ENCODE measurements at places on chromosomes 1 and 21.

DNA sequence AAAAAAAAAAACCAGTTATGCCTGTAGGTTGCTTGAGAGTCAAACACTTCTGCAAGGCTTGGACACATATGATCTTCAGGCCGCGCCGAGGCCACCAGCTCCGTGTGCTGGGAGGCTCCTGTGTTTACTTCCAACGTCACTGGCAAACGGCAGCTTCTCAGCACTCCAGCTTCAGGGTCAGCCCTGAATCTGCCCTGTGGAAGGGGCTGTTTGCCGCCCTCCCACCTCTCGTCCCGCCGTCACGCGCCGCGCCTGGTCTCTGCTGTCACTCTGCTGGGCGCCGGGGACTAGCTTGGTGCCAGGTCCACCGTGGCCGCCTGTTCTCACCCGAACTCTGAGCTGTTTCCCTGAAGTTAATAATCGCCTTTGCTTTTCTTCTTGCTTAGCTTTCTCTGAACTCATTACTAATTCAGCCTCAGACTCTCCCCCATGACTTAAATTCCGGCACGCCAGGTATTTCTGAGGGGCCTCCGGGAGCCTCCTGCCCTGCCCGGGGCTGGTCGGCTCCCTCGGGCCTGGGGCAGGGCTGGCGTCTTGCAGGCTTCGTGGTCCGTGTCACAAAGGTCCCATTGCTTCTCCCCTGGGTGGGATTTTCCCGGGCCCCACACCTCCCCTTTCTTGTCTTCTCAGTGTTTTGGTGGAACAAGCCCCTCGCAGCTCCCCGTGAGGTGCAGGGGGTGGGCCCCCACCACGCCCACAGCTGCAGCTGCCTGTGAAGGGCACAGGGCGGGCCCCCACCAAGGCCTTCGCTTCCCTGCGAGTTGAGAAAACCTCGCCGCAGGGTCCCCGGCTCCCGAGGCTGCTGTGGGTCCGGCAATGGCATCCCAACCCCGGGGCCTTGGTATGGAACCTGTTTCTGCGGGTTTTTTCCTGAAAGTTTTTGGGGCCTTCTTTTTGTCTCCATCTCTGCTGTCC, 14.6 kb upstream of the C1orf159 start:
- no peak for DNase-seq

- no peak for DNase-seq
Observed at GRCh38 chr1:212589446-212589845, 19.1 kb upstream of the ATF3 start.

- no peak for DNase-seq
Observed at GRCh38 chr1:183577897-183578465, 12.3 kb downstream of the NCF2 start.

DNA sequence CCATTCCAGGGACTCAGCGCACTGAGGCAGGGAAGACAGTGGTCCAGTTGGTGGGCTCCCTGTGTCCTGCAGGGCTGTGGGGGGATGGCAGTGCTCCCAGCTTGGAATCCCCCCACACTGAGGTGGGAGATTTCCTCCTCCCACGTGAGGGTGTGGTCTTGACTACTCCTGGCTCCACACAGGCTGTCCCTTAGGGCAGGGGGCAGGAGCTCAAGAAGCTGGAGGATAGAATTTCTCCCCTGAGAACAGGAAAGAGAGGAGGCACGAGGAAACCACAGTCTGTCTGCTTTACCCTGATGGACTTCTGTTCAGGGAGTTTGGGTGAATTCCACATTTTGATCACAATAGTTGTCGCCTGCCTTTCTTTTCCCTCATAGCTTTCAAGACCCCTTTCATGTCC, 62.1 kb downstream of the CACNA1E start:
- no peak for DNase-seq

GRCh38 chr1:56065729-56066128, 513.6 kb downstream of the PLPP3 start:
- DNase-seq = no peak

DNA sequence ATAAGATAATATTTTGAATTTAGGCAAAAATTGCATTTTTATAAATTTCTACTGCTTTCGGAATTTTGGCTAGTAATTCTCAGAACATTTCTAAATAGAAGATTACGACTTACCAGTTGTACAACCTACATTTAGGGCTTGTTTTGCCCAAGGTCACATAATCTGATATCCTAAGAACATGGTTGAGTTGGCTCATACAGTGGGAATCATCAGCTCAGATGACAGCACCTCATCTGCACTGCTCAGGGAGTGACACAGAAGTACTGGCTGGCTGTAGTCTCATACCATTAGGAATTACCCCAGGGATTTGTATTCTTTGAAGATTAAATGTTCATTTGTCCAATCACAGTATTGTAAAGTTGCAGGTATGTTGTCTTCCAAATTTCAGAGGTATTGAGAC, 217.6 kb downstream of the ADGRL2 start:
- no peak for DNase-seq

DNA sequence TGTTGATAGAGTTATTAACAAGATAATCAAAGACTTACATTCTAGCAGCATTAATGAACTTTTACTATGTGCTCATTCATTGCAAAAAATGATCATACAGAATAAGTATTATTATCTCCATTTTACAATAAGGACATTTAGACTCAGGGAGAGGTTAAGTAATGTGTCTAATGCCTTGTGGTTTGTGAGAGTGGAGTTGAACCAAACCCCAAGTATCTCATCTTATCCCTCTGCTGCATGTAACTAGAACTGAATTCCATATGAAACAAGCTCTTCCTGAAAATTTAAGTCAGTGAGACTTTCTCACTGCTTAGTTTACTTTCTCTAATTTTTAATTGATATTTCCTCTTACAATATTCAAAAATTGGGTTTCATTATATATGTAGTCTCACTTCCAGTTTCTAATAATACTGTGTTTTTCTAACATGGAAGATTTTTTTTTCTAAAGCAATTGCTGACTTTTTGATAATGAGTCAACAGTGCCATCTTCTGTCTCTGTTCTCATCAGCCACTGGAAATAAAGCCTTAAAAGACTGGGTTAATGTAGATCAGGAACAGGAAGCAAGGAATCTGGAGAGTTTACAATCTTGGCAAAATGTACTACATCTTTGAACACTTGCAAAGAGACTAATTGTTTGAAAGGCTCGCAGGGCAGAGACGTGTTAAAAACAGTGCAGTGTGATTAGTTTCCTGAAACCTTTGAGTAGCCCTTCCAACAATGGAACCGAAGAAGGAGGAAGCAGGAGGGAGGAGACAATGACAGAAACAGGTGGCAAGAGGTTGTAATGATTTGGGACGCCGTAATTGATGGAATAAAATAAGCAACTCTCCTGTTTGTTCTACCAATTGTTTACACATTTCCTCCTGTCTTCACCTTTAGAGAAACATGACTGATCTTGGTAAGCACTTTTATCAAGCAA, 567.6 kb downstream of the MRPL39 start:
- DNase-seq = no peak

- no peak for DNase-seq
Observed at GRCh38 chr21:38897532-38898421, 92.0 kb downstream of the ETS2 start.

DNA sequence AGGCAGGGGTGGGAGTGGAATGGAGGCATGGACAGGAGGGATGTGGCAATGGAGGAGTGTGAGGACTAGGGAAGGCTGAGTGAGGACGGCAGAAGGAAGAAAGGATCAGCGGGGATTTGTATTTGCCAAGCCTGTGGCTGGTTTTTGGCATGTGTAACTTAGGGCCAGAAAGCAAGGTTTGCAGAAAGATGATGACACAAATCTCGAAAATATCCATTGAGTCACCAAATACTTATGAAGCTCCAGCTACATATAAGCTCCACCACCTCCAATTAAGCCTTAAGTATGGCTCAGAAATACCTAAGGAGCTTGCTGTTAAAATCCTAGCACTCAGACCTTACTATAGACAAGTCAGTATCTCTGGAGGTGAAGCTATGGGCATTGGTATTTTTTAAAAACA, 90.1 kb downstream of the OMA1 start:
- no peak for DNase-seq

DNA sequence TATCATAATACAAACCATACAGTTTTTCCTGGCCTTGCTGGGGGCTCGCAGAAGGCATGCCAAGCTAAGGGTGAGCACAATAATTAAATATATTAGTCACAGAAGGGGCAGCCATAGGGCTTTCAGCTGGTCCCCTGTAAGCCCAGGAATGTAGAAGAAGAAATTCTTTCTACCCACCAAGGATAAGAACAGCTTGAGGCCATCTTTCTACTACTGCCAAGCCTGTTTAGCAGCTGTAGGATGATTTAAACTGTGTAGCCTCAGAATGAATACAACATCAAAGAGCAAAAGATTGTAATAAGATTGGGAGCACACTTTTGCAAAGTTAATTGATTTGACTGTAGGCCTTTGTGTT, 171.5 kb downstream of the LRRC7 start:
- DNase-seq = no peak

GRCh38 chr1:150543500-150544143, 5.6 kb upstream of the ADAMTSL4 start:
- no peak for DNase-seq

GRCh38 chr1:194052514-194053338, 866.3 kb upstream of the B3GALT2 start:
- no peak for DNase-seq

- peak; percentile 2 for DNase-seq
Observed at GRCh38 chr1:87292684-87293493, 35.8 kb upstream of the LMO4 start.

DNA sequence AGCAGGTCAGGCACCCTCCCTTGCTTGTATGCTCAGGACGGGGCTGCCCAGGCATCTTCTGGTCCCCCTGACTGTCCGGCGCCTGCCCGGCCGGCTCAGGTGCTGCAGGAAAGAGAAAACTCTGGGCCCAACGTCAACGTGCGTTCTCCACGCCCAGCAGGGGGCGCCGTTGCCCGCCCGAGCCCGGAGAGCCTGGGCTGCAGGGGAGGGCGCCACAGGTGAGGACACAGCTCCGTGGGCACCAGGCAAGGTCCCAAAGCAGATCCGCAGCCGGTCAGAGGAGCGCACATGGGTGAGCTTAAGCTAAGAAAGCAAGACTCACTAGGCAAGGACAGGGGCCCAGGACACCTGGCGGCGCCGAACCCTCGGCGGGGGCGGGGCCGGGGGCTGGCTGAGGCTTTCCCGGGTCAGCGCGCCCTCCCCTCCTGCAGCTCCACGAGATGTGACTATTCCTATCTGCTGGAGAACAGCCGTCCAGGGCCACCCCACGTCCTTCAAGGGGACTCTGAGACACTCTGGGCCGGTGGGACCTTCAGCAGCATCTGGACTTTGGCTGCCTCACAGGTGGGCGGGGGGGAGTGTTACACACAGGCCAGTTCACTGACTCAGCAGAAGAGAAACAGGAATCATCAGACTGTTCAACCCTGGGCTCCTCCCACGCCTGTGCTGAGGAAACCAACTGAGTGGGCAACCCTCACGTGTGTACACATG, 29.3 kb downstream of the KRTAP10-1 start:
- peak; percentile 72 for DNase-seq

GRCh38 chr1:203128431-203128715, 847 bp downstream of the ADORA1 start:
- DNase-seq = no peak

Data from activated CD4-positive, CD25-positive, alpha-beta regulatory T cell (primary cell).